MG63 (cell line): ENCODE measurements at places on chromosomes 7 and 10. TPM values are rescaled to one million over a fixed set of nuclear protein-coding genes. Genes with fewer than 3 reads are reported as not detected.

- DNase-seq = no peak
Observed at GRCh38 chr7:102412548-102412947, 16.4 kb downstream of the PRKRIP1 start.

- DNase-seq = no peak
Observed at GRCh38 chr7:26117142-26117807, 34.7 kb upstream of the NFE2L3 start.

The TRPV5 gene
- not detected in 2 replicates for total RNA-seq

DNA sequence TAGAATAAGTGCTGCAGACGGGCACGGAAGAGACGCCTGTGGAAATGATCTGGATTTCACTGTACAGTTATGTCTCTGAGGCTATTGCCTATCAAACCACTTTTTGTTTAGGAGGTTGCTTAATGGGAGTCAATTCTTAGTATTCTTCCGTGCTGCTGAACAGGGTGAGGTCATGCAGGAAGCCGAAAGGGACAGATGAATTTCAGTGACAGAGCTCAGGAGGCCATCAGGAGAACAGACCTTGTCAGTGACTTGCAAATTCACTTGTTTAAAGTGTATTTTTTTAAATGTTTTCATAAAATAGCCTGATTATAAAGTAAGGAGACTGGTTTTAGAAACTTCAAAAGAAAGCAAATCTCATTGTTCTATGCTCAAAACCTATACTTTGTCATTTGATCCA, 58.9 kb downstream of the XRCC2 start:
- no peak for DNase-seq

The GLUD1 gene
- total RNA-seq = 300 and 363 TPM in 2 replicates
